ENCODE measurements at places on chromosomes 11 and 22.

GRCh38 chr11:64893194-64894069 is 15.0 kb upstream of the EHD1 start:
- no peak for DNase-seq

GRCh38 chr22:45546333-45547015 is 43.8 kb downstream of the FBLN1 start:
- DNase-seq, result no peak

GRCh38 chr22:45262195-45262930 is 21.7 kb upstream of the KIAA0930 start:
- DNase-seq, result no peak

DNA sequence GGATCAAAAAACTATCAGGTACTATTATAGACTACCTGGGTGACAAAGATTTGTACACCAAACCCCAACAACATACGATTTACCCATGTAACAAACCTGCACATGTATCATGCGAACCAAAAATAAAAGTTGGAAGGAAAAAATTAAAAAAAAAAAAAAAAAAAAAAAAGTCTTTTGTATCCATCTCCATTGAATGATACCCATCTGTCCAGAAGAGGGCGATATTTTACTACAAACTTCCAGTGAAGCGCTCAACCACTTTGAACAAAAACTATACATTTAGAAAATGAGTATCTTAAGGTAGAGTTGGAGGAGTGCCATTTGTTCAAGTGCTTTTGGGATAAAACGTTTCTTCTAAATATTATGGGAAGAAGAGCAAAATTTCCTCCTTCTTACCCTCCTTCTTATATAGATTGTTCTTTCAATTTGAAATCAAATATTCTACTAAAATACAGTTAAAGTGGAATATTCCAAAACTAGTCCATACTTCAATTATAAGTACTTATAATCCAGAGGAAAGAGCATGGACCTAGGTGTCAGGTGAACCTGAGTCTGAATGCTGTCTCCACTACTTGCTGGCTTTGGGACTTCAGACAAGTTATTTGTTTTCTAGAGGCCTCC is 23.3 kb downstream of the ARL14EP start:
- DNase-seq, result no peak

- DNase-seq, result no peak
These were observed 94.9 kb downstream of the FAR1 start for GRCh38 chr11:13763341-13763740.

DNA sequence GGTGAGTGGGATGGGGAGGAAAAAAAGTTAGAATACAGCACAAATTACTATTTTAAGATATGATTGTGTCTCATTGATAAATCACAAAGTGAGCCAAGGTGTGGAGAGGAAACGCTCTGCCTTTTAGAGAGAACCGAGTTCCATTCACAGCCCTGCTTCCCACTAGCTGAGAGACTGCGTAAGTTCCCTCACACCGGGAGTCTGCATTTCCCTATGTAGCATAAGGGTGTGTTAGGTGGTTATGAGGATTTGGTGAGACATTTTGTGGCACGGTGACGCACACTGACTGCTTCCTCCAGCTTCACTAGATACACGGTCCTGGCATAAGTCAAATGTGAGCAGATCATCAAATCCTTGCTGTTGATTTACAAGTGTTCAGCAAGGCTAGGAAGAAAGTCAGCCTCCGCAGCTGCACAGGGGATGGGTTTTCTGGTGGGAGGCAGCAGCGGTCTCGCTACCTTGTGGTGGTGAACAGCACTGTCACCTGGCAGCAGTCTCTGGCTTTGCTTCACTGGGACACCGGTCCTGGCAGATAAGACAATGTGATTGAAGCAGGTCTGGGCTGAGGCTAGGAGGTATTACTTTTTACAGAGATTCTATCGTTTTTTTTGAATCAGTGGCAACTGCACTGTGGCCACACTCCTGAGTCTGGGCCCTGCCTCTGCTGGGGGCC is 312.2 kb upstream of the B3GAT1 start:
- no peak for DNase-seq

- no peak for DNase-seq
These were observed 2.2 kb downstream of the SLC35F2 start for GRCh38 chr11:107856180-107856980.

GRCh38 chr11:112748713-112749543 is 212.3 kb upstream of the NCAM1 start:
- no peak for DNase-seq

GRCh38 chr22:38353701-38354100 is 36.5 kb upstream of the CSNK1E start:
- DNase-seq, result no peak

DNA sequence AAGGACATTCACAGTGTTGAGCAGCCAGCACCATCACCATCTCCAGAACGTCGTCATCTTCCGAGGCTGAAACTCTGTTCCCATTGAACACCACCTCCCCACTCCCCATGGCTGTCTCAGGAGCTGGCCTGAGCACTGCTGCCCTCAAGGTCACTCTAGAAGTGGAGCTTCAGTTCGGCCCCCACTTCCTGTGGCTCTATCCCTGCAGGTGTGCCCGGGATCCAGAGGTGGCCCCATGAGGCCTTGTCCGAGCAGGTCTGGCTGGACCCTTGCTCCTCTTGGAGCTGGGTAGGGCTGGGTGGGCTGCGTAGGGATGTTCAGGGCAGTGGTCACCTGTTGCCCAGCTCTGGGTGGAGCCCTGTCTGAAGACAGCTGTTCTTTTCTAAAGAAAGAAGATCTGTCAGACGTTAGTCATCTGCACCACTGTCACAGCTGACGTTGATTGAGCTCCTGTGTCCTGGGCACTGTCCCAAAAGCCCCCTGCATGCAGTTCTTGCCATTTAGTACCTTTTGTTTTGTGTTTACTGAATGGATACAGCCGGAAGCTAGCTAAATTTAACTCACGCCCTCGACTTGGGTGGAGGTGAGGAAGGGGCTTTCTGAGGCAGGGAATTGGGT is 75.5 kb upstream of the CLDN5 start:
- DNase-seq, result peak; percentile 32
